ENCODE measurements at places on chromosomes 12 and 14.

- no peak for DNase-seq
Observed at GRCh38 chr12:107492393-107493134, 193.0 kb upstream of the PWP1 start.

- no peak for DNase-seq
Observed at GRCh38 chr12:57046947-57047890, 2.7 kb downstream of the MYO1A start.

GRCh38 chr14:100084591-100084990, 19.4 kb downstream of the EVL start:
- no peak for DNase-seq

GRCh38 chr14:56243110-56243509, 124.9 kb downstream of the PELI2 start:
- DNase-seq = no peak

DNA sequence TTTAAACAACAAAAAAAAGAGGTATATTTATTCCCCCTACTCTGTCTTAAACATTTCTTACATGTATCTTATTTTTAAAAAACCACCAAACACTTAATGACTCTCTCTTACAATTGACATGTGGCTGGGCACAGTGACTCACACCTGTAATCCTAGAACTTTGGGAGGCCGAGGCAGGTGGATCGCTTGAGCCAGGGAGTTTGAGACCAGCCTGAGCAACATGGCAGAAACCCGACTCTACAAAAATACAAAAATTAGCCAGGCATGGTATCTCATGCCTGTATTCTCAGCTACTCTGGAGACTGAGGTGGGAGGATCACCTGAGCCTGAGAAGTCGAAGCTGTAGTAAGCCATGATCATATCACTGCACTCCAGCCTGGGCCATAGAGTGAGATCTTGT, 16.0 kb downstream of the SLC41A2 start:
- no peak for DNase-seq

- DNase-seq = no peak
Observed at GRCh38 chr12:23949348-23950209, at the start of gene SOX5. Gene SOX5 (minus strand): TSS chr12:23949670. CDS start chr12:23949601, 69 bp downstream.

DNA sequence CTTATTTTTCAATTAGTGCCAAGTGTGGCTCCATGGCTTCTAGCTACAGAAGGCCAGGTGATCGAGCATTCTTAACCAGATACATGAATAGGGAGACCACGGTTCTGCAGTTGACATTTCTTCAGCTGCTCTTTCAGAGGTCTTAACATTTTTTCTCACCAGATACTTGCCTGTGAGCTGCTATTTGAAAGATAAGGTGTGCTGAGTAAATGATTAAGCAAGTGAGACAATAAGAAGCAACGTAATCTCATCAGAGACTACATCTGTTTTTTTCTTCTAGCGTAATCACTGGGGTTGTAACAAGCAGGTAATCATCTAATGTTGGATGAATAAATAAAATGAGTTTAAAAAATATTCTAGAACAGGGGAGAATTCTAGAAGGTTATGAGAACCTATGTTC, 912.9 kb downstream of the DIO2 start:
- DNase-seq = no peak

GRCh38 chr12:32801269-32801980, 45.7 kb upstream of the YARS2 start:
- DNase-seq = no peak

- no peak for DNase-seq
Observed at GRCh38 chr12:122244565-122245371, 18.9 kb upstream of the DIABLO start.

- DNase-seq = no peak
Observed at GRCh38 chr12:41992022-41992421, 152.7 kb downstream of the GXYLT1 start.

- DNase-seq = no peak
Observed at GRCh38 chr12:130832561-130833209, 6.4 kb downstream of the STX2 start.

DNA sequence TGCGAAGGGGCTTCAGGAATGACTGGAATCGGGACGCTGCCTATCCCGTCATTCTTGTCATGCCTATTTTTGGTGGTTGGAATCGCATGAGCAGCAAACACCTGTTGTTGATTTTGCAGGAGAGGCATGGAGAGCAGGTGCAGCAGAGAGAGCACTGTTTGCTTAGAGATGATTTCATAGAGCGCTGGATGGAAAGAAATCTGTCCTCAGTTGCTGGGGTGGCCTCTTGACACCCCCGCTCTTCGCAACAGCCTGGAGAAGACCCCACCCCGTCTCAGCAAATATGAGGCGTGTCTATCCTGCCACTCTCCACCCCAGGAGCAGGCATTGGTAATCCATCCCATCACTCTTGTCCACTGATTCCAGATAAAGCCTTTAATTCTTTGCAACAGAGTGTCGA, 19.3 kb upstream of the NCOR2 start:
- no peak for DNase-seq

DNA sequence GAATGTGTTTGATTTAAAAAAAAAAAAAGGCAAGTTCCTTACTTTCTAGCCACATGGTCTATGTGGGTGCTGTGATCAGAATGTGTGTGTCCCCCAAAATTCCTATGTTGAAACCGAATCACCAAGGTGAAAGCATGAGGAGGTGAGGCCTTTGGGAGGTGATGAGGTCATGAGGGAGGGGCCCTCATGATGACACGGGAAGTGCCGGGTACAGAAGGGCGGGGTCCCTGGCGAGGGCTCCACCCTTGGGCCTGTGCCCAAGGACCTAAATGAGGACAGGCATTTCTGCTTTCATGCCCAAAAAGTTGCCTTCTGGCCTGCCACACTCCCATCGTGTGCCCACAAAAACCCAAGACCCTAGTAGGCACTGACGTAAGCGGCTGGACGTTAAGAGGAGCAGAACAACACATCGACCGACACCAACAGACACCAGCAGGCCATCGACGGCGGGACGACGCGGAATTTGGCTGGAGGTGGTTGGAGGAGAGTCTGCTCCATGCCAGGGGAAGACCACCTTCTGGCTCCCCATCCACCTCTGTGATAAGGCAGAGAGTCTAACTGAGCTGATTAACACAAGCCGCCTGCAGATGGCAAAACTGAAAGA, 211.8 kb downstream of the FOXN3 start:
- DNase-seq = no peak

DNA sequence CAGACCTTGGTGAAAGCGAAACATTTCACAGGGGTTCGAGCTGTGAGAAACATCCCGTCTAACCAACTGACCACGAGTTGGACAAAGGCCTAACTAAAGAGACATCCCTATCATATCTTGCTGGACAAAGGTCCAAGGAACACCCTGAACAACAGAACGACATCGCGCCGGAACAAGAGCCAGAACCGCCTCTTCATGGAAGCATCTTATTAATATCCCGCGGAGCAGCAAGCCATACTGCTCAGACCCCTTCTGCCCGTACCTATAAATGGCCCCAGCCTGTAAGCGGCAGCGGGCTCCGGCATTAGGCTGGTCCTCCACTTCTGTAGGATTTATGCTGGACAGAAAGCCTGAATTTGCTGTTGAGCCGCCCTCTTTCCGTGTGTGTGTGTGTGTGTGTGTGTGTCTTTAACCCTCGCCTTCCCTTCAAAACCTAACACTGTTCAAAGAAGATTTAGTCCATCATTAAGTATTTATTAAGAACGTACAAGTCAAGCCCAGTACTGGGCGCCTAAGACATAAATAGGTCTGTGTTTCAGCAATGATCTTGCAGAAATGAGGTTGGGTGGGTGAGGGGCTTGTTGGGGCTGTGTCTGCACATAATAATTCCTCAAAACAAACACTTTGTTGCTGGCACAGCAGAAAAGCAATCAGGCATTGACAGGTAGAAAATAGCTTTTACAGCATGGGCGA, 1.9 kb downstream of the SLC6A15 start:
- DNase-seq = no peak

- no peak for DNase-seq
Observed at GRCh38 chr14:38226366-38226765, 18.7 kb downstream of the SSTR1 start.

- DNase-seq = no peak
Observed at GRCh38 chr14:53336729-53337128, 183.6 kb upstream of the DDHD1 start.

DNA sequence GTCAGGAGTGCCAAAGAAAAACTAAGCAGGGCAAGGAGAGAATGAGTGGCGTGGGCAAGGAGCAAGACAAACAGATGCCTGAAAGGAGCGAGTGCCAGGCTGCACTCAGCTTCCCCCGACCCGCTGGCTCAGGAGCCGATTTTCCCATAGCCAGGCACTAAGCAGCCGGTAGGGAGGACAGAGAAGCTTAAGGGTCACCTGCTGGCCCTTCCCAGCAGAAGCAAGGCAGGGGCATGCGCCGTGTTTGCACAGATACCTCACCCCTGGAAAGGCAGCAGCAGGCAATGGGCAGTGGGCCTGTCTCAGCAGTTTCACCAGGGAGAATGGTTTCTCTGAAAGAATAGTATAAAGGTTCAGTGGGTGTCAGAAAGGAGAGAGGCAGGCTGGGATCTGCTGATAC, 104.9 kb upstream of the FKBP4 start:
- DNase-seq = no peak

GRCh38 chr14:75752907-75753594, 92.0 kb downstream of the TTLL5 start:
- DNase-seq = no peak

DNA sequence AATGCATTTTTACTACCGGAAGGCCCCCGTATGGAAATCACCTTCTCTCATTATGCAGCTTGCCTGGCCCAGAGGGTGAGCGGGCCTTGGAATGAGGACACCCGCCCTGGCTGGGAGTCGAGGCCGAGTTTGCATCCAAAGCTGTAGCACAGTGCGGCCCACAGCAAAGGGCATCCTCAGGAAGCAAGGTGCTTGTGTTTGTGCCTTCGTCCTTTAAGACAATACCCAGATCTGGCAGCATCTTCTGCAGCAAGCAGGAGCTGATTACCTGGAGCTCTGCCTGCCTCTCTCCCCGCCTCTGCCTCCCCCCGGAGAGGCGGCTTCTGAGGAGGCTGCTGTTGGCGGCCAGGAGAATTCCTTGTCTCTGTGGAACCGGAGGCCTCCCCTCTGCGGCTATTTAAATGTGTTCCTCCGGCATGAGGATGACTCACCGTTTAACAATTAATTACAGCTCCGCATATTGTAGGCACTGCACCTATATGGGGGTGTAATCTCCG, 145.3 kb downstream of the CACNA1C start:
- DNase-seq = no peak

- DNase-seq = no peak
Observed at GRCh38 chr12:95184121-95184520, 33.1 kb downstream of the FGD6 start.

GRCh38 chr12:129844662-129845220, 59.1 kb downstream of the TMEM132D start:
- DNase-seq = peak; percentile 26

DNA sequence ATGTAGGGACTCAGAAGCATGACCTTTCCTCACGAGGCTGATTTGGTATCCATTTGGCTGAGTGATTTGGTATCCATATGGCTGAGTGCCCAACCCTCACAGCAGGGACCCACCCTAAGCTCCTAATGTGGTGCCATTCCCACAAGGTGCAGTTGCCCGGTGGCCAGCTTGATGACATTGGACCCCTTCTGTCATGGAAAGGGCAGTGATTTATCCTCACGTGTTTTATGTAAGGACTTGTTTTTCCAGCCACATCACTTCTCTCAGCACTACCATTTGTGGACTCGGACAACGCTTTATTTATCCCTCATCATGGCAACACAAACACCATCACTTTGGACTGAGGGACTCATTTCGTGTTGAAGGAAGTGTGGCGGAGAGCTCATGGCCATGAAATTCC, 8.5 kb upstream of the CDC42BPB start:
- no peak for DNase-seq

- DNase-seq = no peak
Observed at GRCh38 chr14:99690636-99691035, 6.5 kb downstream of the CYP46A1 start.

DNA sequence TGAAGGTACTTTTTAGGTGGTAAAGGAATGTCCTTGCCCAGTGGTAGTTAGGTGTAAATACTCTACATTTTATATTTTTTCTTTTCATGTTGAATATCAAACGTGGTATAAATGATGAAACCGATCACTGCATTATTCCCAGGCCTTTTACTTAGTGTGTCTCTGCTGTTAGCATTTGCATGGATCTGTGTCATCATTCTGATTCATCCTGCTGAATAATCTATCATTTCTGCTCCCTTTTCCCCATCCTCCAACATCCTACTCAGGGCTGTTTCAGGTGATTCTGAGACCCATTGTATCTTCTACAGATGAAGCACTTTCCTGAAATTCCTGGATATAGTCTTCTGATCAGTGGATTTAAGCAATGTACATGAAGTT, 61.0 kb upstream of the PTHLH start:
- peak; percentile 48 for DNase-seq

- DNase-seq = no peak
Observed at GRCh38 chr12:132847363-132848356, 19.0 kb upstream of the GOLGA3 start.

DNA sequence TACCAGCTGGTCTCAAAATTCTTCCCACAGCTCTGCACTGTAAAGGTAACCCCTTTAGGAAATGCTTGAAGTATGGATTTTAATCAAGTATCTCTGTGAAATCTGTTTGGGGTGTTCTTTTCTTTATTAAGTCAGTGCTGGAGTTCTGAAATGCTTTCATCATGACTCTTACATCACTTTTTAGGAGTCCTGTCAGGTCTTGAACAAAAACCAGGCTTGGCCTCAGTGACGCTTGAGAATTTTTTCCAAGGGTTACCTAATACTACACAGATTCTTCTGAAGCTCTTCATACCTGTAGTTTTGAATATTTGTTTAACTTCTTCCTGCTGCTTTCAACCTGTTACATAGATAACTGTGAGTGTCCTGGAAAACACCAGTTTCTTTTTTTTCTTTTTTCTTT, 47.0 kb upstream of the KCNH3 start:
- no peak for DNase-seq

DNA sequence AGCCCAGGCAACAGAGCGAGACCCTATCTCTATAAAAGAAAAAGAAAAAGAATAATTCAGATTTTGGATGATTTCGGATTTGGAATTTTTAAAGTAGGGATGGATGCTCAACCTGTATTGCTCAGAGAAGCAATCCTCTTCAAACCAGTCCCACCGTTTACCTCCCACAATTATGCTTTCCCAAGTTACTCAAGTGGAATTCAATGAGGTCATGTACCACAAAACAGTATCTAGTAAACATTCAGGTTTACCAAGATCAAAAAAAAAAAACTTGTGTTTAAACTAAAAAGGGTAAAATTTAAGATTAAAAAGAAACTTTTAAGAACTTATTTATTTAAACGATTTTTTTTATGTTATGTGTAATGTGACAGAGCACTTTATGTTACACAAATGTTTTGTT, 2.5 kb downstream of the KDM5A start:
- DNase-seq = no peak

- DNase-seq = no peak
Observed at GRCh38 chr12:80107221-80107620, 7.9 kb downstream of the OTOGL start.

DNA sequence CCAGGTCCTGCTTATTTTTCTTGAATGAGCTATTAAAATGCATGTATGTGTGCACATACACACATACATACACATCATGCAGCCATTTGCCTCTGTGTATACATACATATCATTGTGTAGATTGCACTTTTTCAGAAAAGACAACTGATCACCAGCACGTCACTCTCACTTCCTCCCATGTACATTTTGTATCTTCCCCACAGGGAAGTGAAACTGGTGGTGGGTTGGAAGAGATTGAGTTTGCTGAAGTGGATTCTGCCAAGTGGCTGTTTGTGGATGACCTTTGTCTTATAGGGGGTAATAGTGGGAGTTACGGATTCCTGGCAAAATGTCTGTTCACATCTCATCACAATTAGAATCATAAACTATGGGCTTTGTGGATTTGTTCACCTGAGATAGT, 448.6 kb downstream of the RAD51B start:
- DNase-seq = no peak

GRCh38 chr14:54852215-54852614, 50.4 kb downstream of the GCH1 start:
- DNase-seq = no peak

GRCh38 chr12:101908395-101908794, 31.0 kb downstream of the DRAM1 start:
- DNase-seq = no peak
